NCI-H1092 treated with DMSO at 0.1 percent for 48 hours (cell line): ENCODE measurements at places on chromosomes 1 and 21.

GRCh38 chr1:163459539-163459938 is 137.8 kb downstream of the NUF2 start:
- peak; percentile 45 for DNase-seq

DNA sequence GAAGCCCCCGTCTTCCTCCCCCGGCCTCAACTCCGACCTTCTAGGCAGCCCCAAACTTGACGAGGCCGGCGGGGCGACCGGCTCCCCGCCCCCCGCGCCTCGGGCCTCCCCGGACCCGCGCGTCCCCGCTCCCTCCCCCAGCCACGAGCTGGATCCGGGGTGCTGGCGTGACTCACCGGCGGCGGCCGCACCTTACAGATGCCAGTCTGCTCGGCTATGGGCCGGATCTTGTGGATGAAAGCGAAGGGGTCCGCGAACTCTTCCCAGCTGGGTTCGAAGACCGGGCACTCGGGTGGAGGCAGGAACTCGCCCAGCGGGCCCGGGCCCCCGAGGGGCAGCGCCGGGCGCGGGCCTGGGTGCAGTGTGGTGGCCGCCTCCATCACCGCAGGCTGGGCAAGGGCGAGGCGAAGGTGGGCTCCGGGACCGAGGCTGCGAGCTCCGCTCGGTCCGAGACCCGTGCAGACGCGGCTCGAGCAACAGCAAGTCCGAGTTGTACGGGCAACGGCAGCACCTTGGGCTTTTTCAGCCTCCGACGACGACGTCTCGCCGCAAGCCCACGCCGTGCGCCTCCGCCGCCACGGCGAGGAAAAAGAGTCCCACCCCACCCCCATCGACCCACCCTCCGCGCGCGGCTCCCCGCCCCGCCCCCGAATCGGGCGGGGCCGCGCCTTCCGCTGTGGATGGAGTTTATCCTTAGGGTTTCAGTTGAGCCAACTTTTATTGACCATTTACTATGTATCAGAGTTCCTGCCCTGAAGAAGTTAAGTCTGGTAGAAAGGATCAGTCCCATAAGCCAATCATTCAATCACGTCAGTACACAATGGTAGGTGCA is at the start of gene KDM5B:
KDM5B (minus strand) TSS at position 496 of the 832 bp plus-strand sequence; CDS start at position 380, 116 bp downstream.
- peak; percentile 56 for DNase-seq

- peak; percentile 70 for DNase-seq
Observed at GRCh38 chr1:202101184-202101583, 21.5 kb upstream of the GPR37L1 start.

DNA sequence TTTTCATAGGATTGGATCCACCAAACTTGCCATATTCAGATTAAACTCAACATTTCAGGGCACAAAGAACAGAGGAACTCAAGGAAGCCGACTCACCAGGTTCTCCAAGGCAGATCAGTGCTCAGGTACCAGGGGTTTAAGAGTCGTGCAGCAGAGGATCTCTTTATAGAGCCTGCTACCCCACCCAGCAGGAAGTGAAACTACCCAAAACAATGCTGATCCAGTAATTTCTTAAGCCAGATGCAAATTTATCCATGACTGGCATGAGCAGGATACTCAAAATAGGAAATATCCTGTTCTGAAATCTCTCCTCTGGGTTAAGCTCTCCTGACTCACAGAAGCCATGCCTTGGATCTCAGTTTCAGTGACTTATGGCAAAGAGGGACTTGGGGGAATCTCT is at the start of gene SPRR2A:
SPRR2A (minus strand) TSS at position 138 of the 400 bp plus-strand sequence. CDS start 777 bp downstream, outside the sequence.
- DNase-seq, result no peak

- no peak for DNase-seq
Observed at GRCh38 chr1:158700552-158700951, at the start of gene OR6K2. TSS of gene OR6K2 (minus strand) at chr1:158700652. CDS start at chr1:158700652, 0 bp downstream.

- no peak for DNase-seq
Observed at GRCh38 chr1:222739465-222739864, 2.5 kb downstream of the FAM177B start.

DNA sequence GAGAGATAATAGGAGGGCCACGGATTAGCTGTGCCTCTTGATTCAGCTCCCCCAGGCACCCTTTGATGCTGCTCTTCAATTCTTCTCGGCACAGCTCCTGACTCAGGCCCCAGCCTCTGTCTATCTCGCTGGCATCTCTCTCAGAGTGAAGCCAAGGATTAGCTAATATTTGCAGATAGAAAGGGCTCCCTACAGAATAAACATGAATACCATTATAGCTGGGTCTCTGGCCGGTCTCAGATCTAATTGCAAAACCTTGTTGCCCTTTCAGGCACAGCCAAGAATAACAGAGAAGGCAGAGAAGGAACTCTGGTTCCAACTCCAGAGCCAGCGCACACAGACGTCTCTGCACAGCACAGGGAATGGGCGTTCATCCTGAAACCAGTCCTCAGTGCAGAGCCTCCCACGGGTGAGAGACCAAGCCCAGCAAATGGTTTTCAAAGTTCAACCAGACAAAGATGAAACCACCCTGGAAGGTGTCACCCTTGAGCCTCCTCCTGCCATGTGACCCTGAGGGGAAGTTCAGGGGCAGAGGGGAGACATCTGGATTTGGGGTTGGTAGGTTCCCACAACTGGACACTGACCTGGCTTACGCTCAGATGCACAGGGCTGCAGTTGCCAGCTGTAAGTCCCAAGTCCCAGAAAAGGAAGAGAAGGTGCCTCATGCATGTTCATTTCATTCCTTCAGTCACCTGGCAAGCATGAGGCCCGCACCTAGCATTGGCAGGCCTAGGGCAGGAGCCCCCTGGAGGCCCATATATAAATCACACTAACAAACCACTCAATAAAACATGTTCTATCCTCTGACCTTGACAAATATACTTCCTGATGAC is 394.0 kb downstream of the NPHP4 start:
- DNase-seq, result no peak

DNA sequence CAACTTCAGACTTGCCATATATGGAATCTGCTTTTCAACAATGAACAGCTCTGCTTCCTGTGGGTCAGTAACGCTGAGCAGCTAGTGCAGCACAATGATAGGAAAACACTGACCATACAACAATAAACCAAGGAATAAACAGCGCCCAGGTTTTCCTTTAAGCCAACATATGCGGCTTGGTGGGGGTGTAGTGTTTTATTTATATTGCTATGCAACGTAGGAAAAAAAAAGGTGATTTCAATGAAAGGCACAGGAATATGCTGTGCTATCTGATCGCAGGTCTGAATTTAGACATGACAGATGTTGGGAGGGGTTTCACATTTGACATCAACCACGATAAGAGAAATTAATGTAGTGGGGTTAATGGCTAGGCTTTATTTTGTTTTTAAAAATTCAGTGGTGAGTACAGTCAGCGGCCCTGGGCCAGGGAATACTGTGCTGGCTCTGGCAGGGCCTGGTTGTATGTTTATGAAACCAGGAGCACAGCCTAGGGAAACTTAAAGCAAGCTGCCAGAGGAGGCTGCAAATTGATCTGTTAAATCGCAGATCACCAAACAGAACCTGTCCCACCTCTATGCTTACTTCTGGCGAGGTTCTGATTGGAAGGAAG is 4.3 kb downstream of the TSPAN2 start:
- no peak for DNase-seq

DNA sequence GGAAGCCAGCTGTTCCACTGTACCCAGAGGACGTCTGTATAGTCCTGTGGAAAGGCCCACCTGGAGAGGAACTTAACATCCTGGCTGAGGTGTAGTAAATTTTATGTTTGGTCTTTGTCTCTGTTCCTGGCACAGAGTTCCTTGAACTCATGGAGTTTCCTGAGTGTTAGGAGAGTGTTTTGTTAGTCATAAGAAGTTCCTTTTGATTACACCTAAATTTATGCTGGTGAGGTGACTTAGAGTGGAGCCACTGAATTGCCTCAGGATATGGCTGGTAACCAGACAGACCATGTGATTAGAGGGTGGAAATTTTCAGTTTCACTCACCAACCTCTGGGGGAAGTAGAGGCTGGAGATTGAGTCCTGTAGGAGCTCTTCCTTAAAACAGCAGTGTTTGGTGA is 57.9 kb downstream of the RASAL2 start:
- DNase-seq, result no peak

DNA sequence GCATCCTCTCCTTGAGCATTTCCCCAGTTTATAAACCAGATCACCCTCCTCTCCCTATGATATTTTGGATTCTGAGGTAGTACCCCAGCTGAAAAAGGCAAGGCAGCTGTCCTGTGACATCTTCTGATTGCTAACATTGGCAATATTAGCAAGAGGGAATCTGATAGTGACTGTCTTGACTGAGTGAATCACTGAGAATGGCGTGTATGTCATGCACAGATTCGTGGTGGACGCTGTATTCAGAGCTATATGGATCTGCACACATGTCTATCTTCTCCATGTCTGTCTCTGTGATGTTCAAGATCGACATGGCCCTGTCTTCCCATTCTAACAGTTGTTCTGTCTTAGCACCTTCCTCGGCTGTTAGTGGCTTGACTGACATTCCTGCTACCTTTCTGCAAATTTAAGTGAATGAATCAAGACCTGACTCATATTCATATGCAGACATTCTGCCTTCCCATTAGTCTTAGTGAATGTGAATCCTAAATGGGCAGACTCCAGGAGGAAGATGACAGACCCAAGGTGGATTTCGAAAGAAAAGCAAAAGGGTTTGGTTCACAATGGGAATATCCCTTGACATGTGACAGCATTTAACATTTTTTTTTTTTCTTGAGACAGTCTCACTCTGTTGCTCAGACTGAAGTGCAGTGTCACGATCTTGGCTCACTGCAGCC is 97.7 kb downstream of the PGBD5 start:
- no peak for DNase-seq

DNA sequence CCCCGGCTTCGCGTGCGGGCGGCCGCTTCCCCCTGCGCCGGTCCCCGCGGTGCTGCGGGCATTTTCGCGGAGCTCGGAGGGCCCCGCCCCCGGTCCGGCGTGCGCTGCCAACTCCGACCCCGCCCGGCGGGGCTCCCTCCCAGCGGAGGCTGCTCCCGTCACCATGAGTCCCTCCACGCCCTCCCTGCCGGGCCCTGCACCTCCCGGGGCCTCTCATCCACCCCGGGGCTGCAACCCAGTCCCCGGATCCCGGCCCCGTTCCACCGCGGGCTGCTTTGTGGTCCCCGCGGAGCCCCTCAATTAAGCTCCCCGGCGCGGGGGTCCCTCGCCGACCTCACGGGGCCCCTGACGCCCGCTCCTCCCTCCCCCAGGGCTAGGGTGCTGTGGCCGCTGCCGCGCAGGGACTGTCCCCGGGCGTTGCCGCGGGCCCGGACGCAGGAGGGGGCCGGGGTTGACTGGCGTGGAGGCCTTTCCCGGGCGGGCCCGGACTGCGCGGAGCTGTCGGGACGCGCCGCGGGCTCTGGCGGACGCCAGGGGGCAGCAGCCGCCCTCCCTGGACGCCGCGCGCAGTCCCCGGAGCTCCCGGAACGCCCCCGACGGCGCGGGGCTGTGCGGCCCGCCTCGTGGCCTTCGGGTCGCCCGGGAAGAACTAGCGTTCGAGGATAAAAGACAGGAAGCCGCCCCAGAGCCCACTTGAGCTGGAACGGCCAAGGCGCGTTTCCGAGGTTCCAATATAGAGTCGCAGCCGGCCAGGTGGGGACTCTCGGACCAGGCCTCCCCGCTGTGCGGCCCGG is 159.2 kb downstream of the RUNX1 start:
- DNase-seq, result peak; percentile 54

GRCh38 chr1:119222271-119222670 is 81.8 kb upstream of the WARS2 start:
- DNase-seq, result no peak

DNA sequence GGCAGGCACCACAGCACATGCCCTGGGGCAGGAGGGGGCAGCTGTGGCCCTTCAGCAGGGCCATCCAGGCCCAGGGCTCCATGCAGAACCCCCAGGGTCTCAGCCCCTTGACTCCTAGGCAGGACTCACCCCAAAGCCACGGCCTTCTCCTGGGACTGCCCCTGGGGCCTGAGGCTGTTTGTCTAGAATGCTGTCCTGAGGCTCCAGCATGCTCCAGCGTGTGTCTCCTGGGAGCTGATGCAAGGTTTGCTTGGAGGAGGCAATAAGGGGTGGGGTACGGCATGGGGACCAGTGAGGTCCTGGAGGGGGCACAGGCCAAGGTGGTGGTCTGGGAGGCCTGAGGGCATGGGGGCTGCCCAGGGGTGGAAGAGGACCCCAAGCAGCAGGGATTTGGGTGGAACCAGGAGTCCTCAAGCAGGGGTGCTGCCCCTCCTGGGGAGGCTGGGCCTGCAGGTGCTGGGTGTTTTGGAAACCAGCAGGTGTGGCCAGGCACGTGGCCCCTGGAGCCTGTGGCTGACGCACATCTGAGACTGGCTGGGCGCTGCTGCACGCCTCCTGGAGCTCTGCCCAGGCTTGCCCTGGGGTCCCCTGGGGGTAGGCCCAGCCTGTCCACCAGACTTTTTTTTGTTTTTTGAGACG is 7.8 kb upstream of the CALML6 start:
- no peak for DNase-seq

- no peak for DNase-seq
Observed at GRCh38 chr21:41752231-41752681, 14.6 kb downstream of the RIPK4 start.

GRCh38 chr21:35748678-35749314 is 311.5 kb downstream of the SETD4 start:
- no peak for DNase-seq

DNA sequence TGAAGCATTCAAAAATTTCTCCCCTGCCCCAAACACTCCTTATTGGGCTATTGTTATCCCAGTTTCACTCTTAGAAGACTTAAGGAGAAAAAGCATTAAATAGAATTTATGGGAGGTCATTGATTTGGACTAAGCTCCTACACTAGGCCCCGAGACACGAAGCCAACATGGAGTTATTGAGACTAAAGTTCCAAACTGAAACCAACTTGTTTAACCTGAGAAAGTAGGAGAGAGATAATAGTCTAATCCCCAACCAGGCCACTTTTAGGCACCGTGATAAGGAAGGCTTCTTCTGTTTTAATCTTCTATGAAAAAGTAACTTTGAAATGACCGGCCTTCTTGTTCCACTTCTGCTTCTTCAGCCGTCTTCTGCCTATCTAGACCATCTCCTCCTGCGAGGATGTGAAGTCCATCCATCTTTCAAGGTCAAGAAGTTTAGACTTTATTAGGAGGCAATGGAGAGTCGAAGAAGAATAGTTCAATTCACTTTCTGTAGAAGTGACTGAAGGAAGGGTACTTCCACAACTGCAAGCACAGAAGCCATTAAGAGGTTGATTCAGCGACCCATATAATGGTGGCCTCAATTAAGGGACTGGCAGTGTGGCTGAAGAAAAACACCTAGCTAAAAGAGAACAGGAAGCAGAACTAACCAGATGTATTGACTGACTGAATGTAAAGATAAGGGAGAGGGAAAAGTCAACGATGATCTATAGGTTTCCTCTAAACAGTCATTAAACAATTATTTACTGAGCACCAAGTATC is 428.8 kb downstream of the SMYD3 start:
- no peak for DNase-seq

- peak; percentile 68 for DNase-seq
Observed at GRCh38 chr1:173474097-173474779, 2.9 kb upstream of the PRDX6 start.

- DNase-seq, result no peak
Observed at GRCh38 chr1:215459136-215459535, 108.0 kb upstream of the KCTD3 start.

DNA sequence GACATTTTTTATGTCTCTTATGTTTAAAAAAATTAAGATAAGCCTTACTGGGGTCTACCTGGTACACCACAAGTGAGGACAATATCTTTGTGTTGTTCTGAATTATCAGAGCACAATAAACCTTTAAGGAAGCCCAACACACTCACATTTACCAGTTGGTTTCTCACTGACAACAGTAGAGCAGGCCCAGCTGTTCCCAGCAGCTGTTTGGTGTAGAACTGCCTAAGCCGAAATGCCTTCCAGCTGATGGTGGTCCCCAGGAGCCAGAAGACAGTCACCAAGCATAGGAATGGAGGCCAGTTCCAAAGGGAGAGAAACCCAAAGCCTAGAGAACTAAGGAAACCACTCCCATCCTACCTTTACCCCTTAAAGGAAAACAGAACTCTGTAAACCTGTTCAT is 428.6 kb upstream of the CAMK1G start:
- no peak for DNase-seq

- DNase-seq, result peak; percentile 80
Observed at GRCh38 chr1:10724052-10724494, 72.4 kb downstream of the CASZ1 start.
